ENCODE measurements at places on chromosomes 1 and 21.

GRCh38 chr1:37306461-37306860, 167.9 kb upstream of the ZC3H12A start:
- DNase-seq: no peak

DNA sequence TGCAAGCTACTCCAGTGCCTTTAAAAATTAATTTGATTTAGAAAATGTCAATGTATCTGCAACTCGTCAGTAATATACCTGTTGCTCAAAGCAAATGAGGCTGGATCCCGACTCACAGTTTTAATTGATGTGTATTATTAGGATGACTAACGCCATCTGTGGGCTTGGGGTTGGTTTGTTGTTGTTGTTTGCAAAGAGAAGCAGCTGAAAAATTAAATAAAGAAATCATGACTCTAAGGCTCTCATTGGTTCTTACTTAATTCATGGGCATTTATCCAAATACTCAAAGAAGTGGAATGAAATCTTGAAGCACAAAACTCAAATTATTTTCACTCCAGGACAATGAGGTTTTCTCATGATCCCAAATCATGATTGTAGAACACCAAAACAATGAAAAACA, 46.4 kb downstream of the SEC16B start:
- no peak for DNase-seq

DNA sequence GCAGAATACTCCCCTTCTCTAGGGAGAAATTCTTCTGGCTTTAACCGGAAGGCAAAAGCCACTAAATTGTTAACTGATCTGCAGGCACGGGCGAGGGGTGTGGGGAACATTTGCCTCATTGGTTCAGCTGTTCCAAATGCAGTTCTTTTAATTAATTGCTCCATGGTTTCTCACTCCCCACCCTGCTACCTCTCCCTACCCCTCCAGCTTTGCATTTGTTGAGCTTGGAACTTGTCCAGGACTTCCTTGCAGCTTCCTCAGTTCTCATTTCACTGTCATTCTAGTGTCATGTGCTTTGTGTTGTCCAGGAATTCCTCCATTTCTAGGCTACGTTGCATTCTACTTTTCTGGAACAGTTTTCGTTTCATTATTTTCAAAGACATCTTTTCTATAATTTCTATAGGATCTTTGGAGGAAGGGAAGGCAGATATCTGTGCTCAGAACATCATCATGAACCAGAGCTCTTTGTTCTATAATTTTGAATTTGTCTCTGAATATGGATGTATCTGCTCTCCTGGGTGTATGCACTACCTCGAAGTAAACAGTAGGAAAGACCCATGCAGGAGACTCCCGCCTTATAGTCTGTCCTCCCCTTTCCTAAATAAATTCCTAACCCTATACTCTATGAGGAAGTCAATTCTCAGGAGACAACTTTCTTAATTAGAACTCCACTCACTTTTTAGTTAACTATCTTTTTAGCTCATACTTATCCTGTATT, 132.4 kb upstream of the LMO4 start:
- no peak for DNase-seq

GRCh38 chr1:93328809-93329760, 16.6 kb upstream of the DR1 start:
- no peak for DNase-seq

- DNase-seq: no peak
These were observed 107.4 kb upstream of the MAGI3 start for GRCh38 chr1:113282893-113283285.

DNA sequence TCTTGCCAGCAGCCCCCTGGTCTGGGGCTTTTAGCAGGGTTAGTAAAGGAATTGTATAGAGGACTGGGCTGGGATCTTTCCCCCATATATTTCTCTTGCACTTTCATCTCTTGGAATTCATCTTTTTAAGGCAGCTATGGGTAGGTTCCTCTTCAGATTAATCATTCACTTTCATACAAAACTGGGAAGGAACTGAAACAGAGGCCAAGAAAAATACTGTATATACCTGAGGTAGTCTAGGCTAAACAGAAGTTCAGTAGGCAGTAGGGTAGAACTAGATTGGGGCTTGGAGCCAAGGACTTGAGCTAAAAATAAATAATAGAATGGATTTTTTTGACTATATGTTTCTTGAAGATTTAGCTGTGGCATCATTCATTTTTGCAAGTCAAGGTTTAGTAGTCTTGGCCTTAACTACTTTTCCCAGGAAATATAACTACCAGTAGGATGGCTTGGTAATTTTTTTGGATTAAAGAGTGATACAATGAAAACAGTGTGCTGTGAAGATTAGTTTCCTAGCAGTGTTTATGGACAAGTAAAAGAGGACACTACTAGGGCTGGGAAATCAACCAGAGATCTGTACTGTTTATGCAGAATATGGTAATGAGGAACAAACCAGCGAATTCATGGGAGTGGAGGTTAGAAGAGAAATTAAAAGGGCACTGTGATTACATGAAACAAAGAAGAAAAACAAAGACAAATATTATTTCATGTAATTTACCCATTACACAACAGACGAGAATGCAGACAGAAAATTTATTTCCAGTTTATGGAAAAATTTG, 50.9 kb upstream of the PTGS2 start:
- DNase-seq: no peak

GRCh38 chr1:191615101-191615821, 543.0 kb upstream of the RGS18 start:
- no peak for DNase-seq

DNA sequence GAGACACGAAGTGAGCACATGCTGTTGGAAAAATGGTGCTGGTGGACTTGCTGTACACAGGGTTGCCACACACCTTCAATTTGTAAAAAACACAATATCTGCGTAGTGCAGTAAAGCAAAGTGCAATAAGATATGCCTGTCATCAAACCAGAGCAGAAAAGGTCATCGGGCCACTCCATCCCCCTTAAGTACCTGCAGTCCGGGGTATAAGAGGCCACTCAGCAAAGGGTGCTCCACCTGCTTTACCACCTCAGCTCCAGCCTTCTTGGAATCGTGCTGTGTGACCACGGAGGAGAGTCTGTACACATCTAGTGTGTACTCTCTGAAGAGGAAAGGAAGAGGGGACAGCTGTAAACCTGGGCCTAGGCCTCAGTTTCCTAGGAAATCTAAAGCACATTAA, 10.9 kb downstream of the YARS1 start:
- no peak for DNase-seq

GRCh38 chr1:203306965-203307541, 1.7 kb downstream of the BTG2 start:
- DNase-seq: no peak

DNA sequence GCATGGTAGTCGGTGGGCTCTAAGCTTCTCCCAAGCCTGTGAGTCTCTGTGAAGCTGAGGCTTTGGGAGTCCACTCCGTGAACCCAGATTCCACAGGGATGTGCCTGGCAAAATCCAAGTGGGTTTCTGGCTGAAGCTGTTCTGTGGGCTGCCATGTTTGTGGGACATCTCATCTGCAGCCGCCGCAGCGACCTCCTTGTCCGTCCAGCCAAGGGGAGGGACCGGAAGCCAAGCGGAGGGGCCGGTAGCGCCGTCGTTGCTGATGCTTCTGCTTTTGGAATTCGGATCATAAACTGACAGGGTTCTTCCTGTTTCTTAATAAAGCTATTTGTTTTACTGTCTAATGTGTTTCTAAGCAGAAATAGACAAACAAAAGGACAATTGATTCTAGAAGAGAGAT, 13.3 kb downstream of the KIF26B start:
- no peak for DNase-seq

- DNase-seq: no peak
These were observed 5.1 kb downstream of the TNFRSF8 start for GRCh38 chr1:12067900-12068821.

- no peak for DNase-seq
These were observed 1.4 kb upstream of the UBXN10 start for GRCh38 chr1:20184481-20184900.

- DNase-seq: no peak
These were observed 2.5 kb downstream of the PRDX6 start for GRCh38 chr1:173479649-173480048.

DNA sequence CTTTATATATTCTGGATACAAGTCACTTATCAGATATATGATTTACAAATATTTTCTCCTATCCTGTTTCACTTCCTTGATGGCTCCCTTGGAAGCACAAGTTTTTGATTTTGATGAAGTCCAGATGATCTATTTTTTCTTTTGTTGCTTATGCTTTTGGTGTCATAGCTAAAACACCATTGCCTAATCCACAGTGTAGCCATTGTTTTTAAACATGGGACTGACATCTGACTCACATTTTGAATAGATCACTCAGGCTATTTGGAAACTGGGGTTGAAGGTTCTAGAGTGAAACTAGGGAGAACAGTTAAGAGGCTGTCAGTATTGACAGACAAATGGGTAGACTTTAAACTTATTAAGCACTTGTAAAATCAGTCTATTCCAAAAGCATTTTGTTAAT, 16.6 kb downstream of the AK4 start:
- no peak for DNase-seq

DNA sequence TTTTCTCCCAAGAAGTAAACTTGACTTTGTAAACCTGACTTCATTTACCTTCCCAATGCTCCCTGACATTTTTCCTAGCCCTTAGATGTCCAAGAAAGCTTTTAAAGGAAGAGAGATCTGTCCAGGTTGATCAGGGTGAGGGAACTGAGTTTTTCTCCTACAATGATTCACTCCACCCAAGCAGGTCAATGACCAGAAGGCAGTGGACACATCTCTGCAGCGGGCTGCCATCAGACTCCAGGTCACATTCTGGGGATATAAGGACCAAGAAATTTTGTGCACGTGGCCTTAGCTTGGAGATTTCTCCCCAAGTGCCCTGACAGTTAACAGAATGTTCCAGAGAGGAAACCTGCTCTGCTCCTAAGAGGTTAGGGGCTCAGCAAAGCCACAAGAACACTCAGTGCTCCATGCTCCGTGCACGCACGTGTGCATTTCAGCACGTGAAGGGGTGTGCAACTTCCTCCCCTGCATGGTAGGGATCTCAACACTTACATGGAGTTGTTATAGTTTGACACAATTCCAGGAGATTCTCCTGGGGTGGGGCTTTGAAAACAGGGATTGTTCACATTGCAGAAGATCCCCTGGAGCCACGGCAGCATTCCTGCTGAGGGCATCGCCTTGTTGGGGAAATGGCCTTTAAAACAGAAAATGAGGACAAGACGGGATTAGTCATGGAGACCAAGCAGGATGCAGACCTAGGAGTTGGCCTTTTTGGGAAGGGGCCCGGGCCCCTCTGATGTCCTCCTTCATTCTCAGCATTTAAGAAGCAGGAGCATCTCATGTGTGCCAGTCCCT, 9.8 kb downstream of the ABCA4 start:
- no peak for DNase-seq

GRCh38 chr1:66276218-66276617, 257.7 kb upstream of the SGIP1 start:
- no peak for DNase-seq

DNA sequence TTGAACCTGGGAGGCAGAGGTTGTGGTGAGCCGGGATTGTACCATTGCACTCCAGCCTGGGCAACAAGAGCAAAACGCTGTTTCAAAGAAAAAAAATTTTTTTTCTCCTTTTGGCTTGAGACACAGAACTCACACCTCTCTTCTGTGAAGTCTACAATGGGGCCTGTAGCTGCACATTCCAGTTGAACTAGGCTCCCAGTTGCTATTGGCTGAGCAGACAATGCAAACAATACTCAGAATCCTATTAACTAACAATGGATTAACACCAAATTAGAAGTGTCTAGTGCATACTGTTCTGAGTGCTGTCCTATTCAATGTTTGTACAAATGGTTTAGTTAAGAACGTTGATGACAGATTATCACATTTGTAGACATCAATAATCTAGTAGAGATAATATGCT, 17.6 kb upstream of the MCL1 start:
- no peak for DNase-seq

DNA sequence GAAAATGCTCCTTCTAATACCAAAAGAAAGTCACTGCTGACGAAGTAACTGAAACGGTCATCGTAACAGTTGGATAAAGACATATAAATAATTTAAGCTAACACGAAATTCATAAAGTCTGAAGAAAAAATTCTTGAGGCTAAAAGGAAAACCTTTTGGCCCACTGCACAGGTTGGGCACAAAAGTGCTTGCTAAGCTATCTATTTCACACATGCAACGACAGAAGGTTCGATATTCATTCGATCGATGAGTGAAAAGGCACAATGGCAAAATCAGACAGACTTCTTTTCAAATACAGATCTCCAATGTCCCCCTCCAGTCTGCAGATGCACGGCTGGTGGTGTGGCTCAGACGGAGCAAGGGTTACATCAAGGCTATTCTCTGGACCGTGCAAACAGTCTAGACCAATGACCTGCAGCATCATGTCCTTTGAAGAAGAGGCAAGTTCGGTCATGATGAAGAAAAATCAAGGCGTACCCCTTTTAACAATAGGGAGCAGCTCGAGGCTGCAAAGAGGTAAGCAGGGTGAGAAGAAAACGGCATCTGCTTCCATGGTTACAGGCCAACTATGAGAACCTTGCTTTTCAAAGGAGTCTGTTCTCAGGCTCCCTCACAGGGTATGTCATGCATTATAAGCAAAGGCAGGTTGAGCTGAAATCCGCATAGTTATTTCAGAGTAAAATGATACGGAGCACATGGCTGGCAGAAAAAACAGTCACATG, 579.6 kb downstream of the USP25 start:
- no peak for DNase-seq

GRCh38 chr1:21499283-21499950, 9.8 kb upstream of the ALPL start:
- DNase-seq: no peak

DNA sequence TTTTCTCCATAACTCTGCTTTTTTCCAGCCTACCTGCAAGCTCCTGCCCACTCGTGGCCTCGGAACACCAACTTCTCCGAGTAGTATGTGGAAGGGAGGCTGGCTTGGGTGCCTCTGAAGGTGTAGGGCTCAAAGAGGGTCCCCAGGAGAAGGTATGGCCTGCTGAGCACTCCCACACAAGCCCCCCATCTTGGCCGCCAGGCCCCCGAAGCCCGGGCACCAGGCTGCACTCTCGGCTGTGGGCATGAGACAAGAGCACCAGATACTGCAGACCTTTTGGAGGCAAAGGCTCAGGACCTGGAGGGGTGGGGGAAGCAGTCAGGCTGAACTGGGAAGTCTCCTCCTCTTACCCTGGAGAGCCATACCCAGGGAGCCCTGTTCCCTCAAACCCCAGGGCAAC, 1.7 kb downstream of the ZNF692 start:
- DNase-seq: no peak

- no peak for DNase-seq
These were observed 17.2 kb downstream of the KCNJ15 start for GRCh38 chr21:38273745-38274542.

DNA sequence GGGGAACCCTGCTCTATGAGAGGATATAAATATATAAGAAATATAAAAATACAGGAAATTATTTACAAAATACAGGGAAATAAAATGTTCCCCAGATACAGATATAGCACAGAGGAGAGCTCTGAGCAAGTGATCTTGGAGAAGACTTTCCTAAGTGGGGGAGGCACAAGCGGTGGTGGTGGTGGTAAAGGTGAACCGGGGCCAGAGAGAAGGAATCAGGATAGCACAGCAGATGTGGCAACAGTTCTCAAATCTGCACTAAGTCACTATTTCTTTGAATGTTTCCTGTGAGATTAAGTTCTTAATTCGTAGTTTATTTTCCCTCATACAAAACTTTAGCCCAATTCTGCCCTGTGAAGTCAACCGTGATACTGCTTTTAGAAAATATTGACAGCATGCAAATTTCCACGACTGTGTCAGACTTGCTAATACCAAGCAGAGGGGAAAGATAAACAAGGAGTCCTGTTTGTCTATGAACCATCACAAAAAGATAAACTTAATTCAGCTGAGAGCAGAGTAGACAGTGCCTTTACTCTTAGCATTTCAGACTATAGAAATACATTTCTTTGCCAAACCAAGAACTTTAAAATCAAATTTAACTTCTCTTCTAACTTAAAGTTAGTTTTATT, 237.5 kb upstream of the POGK start:
- DNase-seq: no peak

GRCh38 chr1:243708210-243708609, 141.8 kb downstream of the AKT3 start:
- DNase-seq: no peak
